ENCODE measurements at places on chromosomes 6 and 20.

DNA sequence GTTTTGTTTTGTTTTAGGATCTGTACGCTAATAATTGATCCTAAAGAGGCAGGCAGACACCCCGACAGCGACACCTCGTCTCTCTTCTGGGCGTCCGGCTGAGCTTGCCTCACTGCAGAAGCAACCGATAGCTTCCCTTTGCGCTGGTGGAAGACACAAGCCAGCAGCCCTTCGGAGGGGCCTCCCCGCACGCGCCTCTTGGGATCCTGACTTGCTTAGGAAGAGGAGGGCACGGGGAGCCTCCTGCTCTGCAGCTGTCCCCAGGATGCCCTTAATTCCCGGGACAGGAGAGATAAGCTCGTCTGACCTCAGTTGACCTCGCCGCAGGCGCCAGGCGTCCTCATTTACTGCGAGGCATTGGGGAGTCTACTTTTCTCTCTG lies 94.0 kb downstream of the CD83 start:
- DNase-seq = peak; percentile 50

DNA sequence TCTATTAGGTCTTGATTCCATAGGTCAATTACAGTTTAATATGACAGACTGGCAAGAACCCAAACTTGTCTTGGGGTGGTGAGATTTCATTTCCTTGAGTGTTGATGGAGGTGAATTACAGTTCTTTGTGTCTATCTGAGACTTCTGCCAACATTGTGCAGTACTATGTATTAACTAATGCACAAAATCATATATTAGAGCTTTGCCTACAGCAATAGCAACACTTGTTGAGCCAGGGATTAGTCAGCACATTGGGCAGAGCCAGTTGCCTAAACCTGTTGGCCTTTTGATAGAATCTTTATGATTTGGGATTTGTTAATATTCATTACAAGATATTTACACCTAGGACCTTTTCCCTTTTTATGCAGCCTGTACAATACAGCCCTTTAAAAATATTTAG lies 135.3 kb upstream of the CENPW start:
- DNase-seq = no peak

DNA sequence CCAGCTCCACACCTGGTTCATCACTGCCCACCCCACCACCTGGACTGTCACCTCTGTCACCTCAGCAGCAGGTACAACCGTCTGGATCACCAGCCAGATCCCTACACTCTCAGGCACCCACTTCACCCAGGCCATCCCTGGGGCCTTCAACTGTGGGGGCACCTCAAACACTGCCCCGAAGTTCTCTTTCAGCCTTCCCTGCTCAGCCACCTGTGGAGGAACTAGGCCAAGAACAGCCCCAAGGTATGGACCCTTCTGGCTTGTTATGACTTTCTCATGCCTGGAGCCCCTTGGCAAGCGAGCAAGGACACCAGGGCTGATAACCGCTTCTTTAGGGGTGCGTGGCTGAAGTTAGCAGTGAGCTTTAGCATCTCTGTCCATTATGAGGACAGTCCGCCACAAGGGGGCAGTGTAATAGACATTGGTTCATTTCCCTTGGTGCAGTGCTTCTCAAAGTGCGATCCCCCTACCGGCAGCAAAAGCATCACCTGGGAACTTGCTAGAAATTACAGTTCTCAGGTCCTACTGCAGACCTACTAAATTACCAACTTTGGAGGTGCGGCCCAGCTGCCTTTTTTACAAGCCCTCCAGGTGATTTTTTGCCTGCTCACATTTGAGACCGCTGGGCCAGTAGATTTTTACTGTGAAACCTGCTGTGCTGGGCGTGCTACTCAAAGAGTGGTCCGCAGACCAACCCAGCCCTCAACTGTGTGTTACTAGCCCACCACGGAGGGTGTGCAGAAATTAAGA lies 32.5 kb downstream of the PNPLA1 start:
- peak; percentile 96 for DNase-seq

- no peak for DNase-seq
Measured at GRCh38 chr6:109229536-109229935, 134.2 kb downstream of the CEP57L1 start.

DNA sequence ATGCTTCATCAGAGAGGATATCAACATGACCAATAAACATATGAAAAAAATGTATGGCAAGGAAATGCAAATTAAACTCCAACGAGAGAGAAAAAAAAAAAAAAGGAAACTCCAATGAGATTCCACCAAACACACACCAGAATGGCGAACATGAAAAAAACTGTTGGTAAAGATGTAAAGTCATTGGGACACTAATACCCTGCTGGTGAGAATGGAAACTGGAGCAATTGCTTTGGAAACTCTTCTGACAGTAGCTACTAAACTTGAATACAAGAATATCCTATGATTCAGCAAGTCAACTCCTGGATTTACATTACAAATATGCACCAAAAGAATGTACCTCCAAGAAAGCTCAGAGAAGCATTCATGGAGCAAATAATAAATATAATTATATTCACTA lies 260.7 kb upstream of the ECI2 start:
- DNase-seq = no peak

DNA sequence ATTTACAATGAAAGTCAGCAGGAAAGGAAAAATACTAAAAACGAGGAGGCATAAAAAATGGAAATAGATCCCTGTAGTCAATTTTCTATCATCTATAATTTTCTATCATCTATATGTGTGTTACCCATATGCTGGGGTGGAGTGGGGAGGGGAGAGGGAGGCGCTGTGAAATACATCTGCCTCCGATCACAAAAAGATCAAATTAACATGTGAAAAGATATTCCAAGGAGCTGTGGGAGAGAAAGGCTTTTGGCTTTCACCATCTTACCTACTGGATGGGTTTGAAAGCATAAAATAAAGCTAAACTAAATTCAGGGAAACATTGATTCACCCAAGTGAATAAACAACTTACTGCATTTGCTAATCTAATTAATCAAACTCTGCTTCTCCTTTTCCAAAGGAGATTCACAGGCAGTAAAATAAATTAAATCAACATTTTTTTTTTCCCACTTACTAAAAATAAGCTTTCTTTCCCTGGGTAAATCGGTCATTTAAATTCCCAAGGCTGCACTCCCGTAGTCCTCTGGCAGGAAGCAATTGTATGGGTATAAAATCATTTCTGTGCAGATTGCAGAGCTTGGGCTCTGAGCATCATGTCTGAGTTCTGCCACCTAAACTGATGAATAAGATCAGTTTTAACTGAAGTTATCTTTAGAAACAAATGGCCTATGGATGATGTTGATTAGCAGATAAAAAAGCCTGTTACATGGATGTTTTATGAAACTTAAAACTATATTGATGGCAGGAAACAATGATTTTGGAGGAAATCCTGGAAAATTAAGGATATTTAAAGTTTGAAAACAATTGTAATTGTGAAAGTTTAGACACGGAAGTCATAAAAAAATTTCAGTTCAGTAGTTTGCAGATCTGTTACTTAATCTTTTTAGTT lies 147.9 kb downstream of the SOX4 start:
- DNase-seq = no peak

All from CD4-positive, alpha-beta T cell treated with Interleukin-6 for 4 hours (primary cell).